Stimulated activated effector memory CD8-positive, alpha-beta T cell treated with anti-CD3 and anti-CD28 coated beads, Interleukin-12 subunit alpha, Interleukin-12 subunit beta, amount 100 ng/mL, for 72 hours (primary cell): ENCODE measurements at places on chromosomes 4 and X.
A peak's percentile ranks its signal among the peaks of the same experiment; 100 is the strongest.

- DNase-seq, result no peak
Observed at GRCh38 chr4:53221832-53222480, 143.9 kb downstream of the SCFD2 start.

DNA sequence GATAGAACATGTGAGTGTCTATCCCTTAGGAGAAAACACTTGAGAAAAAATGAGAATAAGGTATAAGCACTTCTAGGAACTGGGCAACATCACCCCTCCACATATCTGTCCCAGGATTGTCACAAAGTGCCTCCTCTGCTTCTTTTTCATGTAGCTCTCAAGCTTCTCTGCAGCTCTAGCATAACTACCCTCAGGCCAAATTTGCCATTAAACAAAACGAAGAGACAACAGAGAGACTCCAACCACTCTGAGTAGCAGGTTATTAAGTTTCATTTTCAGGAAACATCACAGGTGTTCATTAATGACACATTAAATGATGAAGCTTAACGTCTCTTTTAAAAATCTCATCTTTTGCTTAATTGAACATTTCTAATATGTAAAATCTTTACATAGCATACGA lies 580.0 kb downstream of the GALNTL6 start:
- DNase-seq, result no peak

- DNase-seq, result no peak
Observed at GRCh38 chrX:24494647-24495075, 29.6 kb downstream of the PDK3 start.

DNA sequence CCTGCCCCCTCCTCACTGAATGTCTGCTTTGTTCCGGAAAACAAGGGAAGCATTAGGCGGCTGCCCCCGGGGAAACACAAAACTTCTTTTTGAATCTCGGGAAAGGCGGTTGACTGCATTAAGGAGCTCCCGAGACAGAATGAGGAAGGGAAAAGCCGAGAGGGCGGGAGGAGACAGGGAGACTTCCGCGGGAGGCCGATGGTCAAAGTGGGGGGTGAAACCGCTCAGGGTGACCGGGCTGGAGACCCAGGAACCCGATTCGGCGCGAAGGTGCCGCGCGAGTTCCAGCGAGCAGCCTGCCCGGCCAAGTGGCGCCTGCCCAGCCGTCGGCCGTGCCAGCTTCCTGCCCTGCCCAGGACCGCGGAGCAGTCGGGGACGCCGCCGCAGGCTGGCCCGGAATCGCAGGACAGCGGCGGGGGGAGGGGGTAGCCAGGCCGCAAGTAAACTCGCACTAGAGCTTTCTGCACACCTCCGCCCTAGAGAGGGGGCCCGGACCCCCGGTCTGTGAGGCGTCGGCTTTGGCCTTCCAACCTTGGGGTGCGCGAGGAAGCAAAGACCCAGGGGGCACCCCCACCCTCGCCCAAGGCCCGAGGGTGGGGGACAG lies 55.1 kb upstream of the BCOR start:
- no peak for DNase-seq

GRCh38 chrX:118536687-118537461 lies 41.3 kb downstream of the DOCK11 start:
- DNase-seq, result no peak

DNA sequence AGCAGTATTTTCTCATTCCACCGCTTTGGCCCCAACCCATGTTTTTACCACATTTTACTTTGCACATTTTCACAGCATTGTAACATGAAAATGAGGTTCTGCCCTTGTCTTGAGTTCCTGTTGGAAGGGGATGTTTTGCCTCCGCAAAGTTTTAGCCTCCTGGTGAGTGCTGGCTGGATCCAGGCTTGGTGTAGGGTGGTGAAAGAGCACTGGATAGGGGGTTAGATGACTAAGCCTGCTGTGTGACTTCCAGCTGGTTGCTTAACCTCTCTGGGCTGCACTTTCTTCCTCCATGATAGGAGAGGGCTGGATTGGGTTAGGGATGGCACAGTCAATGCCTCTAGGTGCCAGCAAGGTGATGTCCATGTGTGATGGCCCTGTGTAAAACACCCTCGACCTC lies 28.9 kb downstream of the CYTL1 start:
- DNase-seq, result no peak

DNA sequence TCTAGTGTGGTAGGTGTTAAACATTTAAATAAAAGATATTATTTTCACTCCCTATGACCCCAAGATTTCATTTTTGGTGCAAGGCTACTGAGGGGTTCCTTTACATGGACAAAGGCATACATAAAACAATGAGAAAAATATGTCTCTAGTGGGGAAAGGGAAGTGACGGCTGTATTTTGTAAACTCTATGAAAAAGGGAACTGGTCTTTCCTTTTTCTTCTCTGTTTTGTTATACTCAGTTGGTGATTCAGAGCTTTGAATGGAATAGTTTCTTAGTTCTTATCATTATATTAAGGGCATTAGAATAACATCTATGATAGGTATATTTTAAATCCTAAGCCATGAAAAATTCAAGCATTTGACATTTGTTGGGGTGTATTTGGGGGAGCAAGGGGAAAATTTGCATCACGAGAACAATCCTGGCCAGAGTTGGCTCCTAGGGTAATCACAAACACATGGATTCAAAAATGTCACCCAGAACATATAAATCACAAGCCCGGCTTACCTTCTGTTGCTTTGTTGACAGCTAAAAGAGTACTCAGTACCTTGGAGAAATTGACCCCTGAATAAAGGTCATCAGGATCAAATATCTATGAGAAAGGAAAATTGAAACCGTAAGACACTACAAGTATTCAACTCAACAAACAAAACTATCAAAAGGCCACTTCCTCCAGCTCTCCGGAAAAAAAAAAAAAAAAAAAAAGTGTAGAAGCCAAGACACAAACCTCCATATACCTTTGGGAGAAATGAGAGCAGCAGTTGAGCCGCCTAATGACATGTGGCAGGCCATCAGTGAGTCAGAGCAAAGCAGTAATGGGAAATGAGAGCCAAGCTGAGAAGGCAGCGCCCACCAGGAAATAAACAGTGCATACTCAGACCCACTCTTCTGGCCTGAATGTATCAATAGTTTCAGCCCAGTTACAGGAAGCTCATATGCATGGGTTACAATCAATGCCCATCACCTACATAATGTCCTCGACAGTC lies 33.4 kb downstream of the ARHGEF6 start:
- peak; percentile 55 for DNase-seq

GRCh38 chrX:66036231-66036630 lies 3.6 kb downstream of the VSIG4 start:
- DNase-seq, result no peak

DNA sequence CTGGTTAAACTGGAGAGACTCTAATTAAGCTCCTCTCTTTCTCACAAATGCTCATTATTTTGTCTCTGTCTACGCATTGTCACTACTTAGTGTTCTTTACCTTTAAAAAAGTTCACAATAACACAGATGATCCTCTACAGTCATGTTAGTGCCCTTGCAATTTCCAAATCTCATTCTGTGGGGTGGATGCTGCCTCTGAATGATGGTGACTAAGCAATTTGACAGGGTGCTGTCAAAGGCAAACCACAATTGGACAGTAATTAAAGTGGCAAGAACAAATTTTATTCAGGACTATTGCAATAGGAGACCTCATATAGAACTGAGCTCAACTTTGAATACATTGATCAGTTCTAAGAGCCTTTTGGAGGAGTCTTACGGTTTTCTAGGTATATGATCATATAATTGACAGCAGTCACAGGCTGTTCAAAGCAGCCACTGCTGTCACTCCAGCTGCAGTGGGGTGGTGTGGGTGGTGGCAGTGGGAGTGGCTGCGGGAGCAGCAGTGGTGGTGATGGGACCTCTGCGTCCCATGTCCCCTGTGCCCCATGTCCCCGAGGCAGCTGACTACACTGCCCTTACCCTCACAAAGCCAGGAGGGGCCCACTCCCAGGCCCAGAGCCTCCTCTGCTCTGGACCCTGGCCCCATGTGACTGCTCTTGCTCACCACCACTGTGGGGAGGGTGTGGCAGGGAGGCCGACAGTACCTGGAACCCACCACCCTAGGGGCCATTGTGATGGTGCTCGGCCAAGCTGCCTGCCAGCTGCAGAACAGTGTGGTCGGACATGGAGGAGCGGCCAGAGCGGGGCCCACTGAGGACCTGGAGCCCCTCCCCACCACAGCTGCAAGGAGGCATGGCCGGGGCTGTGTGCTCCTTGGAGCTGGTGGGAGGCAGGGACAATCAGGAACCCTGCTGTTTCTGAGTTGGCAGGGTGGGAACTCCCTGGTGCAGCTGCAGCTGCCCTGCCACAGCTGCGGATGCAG lies 30.4 kb upstream of the PAGE1 start:
- DNase-seq, result no peak

- DNase-seq, result no peak
Observed at GRCh38 chr4:56739066-56739777, 58.1 kb upstream of the HOPX start.

- no peak for DNase-seq
Observed at GRCh38 chr4:42453612-42454011, 56.3 kb downstream of the SHISA3 start.

DNA sequence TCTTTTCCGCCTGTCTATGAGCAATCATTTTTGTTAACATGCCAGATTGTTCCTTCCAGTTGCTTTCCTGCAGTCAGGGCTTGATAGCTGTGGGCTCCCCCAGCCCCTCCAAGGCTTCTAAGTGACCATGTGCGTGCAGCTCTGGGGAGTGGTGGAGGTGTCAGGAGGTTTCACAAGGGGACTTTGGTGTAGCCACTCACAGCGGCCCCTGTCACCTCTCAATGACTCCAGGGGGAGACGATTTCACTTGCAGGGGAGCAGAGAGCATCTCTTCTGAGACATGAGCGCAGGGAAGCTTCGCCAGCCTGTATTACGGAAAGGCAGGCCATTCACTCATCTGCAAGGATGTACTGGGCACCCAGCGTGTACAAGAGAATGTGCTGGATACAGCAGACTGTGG lies 3.1 kb upstream of the GPR78 start:
- no peak for DNase-seq

DNA sequence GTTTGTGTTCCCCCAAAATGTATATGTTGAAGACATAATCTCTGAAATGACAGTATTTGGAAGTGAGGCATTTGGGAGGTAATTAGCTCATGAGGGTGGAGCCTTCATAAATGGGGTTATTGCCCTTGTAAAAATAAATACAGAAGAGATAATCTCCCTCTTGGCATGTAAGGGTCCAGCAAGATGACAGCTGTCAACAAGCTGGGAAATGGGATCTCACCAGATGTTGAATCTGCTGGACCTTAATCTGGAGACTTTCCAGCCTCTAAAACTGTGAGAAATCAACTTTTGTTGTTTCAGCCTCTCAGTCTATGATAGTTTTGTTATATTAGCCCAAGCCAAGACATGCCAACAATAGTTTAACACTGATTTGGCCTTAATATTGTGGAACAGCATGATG lies 438.2 kb upstream of the PCDH7 start:
- no peak for DNase-seq

- DNase-seq, result no peak
Observed at GRCh38 chrX:150775569-150776350, 82.6 kb downstream of the MTMR1 start.

- no peak for DNase-seq
Observed at GRCh38 chrX:40146262-40147125, 48.7 kb upstream of the BCOR start.

- DNase-seq, result no peak
Observed at GRCh38 chr4:54541426-54542118, 116.2 kb upstream of the KIT start.

- no peak for DNase-seq
Observed at GRCh38 chr4:139241086-139241783, 38.8 kb downstream of the MGARP start.

- DNase-seq, result no peak
Observed at GRCh38 chrX:94492541-94492940, 818.5 kb downstream of the FAM133A start.

- DNase-seq, result peak; percentile 47
Observed at GRCh38 chrX:106862972-106863688, 40.0 kb downstream of the RIPPLY1 start.

GRCh38 chrX:148024425-148025148 lies 43.5 kb downstream of the FMR1NB start:
- no peak for DNase-seq

- DNase-seq, result no peak
Observed at GRCh38 chrX:133980406-133980805, 5.0 kb downstream of the GPC3 start.
